Ovary (tissue), 10 donors: ENCODE measurements at places on chromosomes 6 and 20. TPM values are rescaled to one million over a fixed set of nuclear protein-coding genes. Genes with fewer than 3 reads are reported as not detected.

DNA sequence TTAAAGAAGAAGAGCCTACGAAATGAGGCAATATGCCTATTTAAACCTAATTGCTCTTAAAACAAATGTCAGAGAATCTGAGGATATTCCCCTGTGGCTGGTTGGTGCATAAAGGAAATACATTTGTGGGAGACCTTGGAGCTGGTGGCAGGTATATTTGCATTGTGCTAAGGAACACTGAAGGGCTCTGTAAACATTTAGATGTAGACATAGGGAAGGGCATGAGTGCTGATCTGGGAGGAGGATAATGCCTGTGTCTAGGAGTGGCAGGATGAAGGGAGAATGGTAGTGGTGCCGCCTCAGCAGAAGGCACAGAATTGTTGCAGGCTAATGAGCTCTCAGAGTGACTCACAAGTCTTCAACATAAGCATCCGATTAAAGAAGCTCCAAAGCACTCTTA lies 85.8 kb downstream of the CD164 start:
- H3K4me3 ChIP-seq: no peak overlapping the region
- no peaks in the 10 kb centered on the region for H3K4me1 ChIP-seq
- no peaks in the 10 kb centered on the region for H3K36me3 ChIP-seq
- no peaks in the 10 kb centered on the region for H3K27me3 ChIP-seq
- H3K27ac ChIP-seq: no peak overlapping the region
- no peak for DNase-seq

GRCh38 chr6:166626177-166627032 lies 646 bp downstream of the RPS6KA2 start:
- H3K27me3 ChIP-seq: no peaks in the 10 kb centered on the region
- peak overlapping the region; percentile 60 for H3K27ac ChIP-seq
- no peaks in the 10 kb centered on the region for H3K36me3 ChIP-seq
- peak; percentile 40 for DNase-seq
- peak overlapping the region; percentile 56 for H3K4me3 ChIP-seq

DNA sequence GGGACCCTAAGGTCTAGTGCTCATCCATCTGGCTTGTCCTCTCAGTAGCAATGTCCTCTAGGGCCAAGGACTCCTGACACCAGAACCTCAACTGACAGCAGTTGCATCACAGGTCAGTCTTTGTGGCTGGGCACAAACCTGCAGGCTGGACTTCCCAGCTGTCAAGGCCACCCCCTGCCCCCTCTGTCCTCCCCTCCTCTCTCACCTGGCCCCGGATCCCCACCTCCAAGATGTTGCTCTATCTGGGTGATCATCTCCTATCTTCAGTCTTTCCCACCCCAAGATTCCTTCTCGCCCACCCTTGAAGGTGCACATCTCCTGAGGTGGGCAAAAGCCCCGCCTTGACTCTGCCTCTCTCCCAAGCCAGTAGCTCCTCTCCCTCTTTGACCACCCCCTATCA lies 131.8 kb upstream of the SRSF6 start:
- no peaks in the 10 kb centered on the region for H3K4me1 ChIP-seq
- no peak overlapping the region for H3K27ac ChIP-seq
- no peaks in the 10 kb centered on the region for H3K36me3 ChIP-seq
- no peak overlapping the region for H3K4me3 ChIP-seq

DNA sequence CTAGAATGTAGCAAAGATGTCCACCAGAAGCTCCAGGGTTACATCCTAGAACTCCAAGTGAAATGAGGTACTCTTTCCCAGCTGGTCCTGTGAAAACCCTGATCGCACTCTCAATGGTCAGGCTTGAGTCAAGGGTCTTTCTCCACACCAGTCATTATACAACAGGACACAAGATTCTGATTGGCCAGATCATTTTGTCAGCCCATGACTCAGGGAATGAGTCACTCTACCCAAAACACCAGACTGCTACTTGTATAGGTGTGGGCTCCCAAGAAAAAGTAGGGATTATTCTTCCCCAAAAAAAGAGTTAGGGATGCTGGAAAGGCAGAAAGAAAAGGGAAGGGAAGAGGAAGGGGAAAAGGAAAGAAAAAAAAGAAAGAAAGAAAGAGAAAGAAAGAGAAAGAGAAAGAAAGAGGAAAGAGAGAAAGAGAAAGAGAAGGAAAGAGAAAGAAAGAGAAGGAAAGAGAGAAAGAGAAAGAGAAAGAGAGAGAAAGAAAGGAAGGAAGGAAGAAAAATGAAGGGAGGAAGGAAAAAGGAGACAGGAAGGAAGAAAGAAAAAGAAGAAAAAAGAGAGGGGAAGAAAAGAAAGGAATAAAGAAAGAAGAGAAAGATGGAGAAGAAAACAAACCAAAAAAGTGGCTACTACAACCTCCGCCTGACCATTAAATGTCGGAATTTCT lies 30.5 kb downstream of the ANKEF1 start:
- H3K4me1 ChIP-seq: no peaks in the 10 kb centered on the region
- H3K27me3 ChIP-seq: no peaks in the 10 kb centered on the region
- no peak overlapping the region for H3K4me3 ChIP-seq
- DNase-seq: no peak

- no peaks in the 10 kb centered on the region for H3K4me1 ChIP-seq
- H3K27ac ChIP-seq: no peak overlapping the region
- DNase-seq: no peak
- no peaks in the 10 kb centered on the region for H3K36me3 ChIP-seq
- H3K4me3 ChIP-seq: no peak overlapping the region
- H3K27me3 ChIP-seq: peaks cover under 1% of the 10 kb centered on the region
Measured at GRCh38 chr6:19231878-19232561, 605.1 kb upstream of the ID4 start.

DNA sequence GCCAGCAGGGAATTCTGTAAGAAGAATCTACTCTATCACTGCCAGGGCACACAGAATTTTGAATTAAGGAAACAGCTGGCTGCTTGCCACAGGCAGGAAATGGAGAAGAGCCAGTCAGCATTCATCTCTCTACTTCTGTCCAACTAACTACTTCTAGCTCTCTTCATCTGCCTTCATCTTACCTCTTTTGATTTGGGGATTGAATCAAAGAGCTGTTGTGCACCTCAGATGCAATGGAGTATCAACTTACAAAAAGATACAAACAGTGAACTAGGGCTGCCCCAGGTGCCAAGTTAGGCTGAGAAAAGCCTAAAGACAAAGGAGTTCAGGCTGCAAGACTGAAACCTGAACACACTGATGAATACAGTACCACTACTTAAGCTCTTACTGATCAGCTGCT lies 82.0 kb downstream of the PTPRK start:
- no peaks in the 10 kb centered on the region for H3K4me1 ChIP-seq
- H3K4me3 ChIP-seq: no peak overlapping the region
- no peaks in the 10 kb centered on the region for H3K36me3 ChIP-seq
- no peaks in the 10 kb centered on the region for H3K27me3 ChIP-seq
- H3K27ac ChIP-seq: no peak overlapping the region
- DNase-seq: no peak

- DNase-seq: no peak
- no peaks in the 10 kb centered on the region for H3K27me3 ChIP-seq
- H3K4me3 ChIP-seq: no peak overlapping the region
- H3K27ac ChIP-seq: no peak overlapping the region
- H3K4me1 ChIP-seq: no peaks in the 10 kb centered on the region
- no peaks in the 10 kb centered on the region for H3K36me3 ChIP-seq
Measured at GRCh38 chr6:31560697-31561058, 11.4 kb upstream of the LTA start.

- H3K27me3 ChIP-seq: no peaks in the 10 kb centered on the region
- H3K4me3 ChIP-seq: no peak overlapping the region
- H3K36me3 ChIP-seq: no peaks in the 10 kb centered on the region
- DNase-seq: no peak
Measured at GRCh38 chr20:57619051-57619831, 985 bp downstream of the ZBP1 start.

DNA sequence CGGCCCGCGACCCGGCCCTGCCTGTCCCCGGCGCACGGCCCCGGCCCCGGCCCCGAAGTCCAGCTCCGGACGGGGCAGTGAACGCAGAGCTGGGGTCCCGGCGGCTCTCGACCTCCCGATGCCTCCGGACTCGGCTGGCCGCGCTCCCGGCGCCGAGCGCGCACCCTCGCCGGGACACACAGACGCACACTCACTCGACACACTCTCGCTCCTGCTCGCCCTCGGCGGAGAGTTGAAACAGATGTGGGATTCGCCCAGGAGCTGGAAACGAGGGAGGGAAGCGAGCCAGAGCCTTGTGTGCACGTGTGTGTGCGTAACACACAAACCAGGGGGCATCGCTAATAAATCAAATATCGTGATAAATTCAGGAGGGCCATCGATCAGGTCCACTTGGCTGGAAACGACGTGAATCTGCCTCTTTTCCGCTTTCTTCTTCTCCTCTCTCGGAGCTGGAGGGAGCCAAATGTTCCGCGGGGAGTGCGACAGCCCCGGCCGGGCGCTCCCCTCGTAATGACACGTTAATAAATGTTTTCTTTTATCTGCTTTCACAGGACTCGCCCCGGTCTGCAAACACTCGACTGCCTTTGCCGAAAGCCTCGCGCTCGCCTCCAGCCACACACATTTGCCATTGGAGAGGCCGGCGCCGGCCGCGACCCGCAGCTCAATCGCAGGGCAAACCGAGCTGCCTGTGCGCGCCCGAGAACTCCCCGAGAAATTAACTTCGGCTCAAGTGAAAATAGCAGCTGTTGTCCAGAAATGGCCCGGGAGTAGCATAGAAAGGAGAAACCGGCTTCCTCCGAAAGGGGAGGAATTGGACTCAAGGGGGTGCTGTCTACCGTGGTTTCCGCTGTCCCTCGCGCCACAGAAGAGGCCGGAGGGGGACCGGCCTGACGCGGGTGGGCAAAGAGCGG lies 828 bp upstream of the SULF2 start:
- H3K36me3 ChIP-seq: no peaks in the 10 kb centered on the region
- H3K27ac ChIP-seq: peak overlapping the region; percentile 83
- H3K27me3 ChIP-seq: no peaks in the 10 kb centered on the region
- DNase-seq: peak; percentile 84

- DNase-seq: no peak
- no peaks in the 10 kb centered on the region for H3K36me3 ChIP-seq
- H3K4me1 ChIP-seq: peaks cover 7% of the 10 kb centered on the region
- H3K27me3 ChIP-seq: no peaks in the 10 kb centered on the region
Measured at GRCh38 chr20:1943275-1944002, 48.2 kb downstream of the SIRPA start.

DNA sequence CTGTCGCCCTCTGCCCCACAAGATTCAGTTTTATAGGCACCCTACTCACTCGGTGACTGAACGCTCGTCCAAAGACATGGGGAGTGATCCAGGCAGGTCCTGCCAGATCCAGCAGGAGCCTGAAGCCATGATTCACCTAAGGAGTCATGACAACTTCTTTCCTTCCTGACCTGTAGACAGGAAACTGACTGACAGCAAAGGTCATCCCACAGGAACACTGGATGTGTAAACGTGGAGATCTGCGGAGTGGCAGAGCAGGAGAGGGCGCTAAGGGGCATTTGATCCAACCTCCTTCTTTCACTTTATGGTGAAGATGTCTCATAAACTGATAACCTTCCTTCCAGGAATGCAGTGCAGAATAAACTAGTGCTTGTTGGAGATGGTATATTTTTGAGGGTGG lies 192.2 kb downstream of the GJA10 start:
- no peaks in the 10 kb centered on the region for H3K36me3 ChIP-seq
- no peak for DNase-seq
- H3K27ac ChIP-seq: no peak overlapping the region
- no peak overlapping the region for H3K4me3 ChIP-seq
- no peaks in the 10 kb centered on the region for H3K27me3 ChIP-seq

DNA sequence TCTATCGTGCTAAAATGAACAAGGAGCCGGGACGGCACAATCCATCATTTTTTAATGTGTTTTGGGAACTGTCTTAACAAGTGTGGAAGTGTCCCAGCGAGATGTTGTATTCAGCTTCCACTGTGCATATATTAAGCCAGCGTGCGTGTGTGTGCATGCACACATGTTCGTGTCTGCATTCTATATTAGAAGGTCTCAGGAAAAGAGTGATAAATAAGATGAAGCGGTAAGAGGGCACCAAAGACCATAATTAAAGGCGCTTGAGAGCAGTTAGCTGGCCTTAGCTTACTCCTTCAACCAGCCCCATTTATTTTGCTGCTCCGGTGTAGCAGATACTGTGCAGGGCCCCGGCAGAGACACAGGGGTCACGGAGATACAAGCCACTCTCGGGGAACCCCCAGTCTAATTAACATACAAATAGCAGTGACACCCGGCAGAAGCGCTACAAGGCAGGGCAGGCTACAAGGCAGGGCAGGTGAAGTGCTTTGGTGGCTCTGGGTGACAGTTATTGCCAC lies 206.5 kb upstream of the RREB1 start:
- no peak for DNase-seq
- H3K4me3 ChIP-seq: no peak overlapping the region
- H3K27ac ChIP-seq: no peak overlapping the region
- H3K4me1 ChIP-seq: no peaks in the 10 kb centered on the region
- no peaks in the 10 kb centered on the region for H3K36me3 ChIP-seq
- H3K27me3 ChIP-seq: no peaks in the 10 kb centered on the region

CTAGE9 gene
- total RNA-seq: not detected

PCSK2 gene
- 11.1 TPM for total RNA-seq

RWDD2A gene
- 3.0 TPM for total RNA-seq

LIN28B gene
- not detected for total RNA-seq

APOBEC2 gene
- not detected for total RNA-seq

SCUBE3 gene
- total RNA-seq: not detected
